COLO829 (cell line): ENCODE measurements at places on chromosomes 7 and 10.

DNA sequence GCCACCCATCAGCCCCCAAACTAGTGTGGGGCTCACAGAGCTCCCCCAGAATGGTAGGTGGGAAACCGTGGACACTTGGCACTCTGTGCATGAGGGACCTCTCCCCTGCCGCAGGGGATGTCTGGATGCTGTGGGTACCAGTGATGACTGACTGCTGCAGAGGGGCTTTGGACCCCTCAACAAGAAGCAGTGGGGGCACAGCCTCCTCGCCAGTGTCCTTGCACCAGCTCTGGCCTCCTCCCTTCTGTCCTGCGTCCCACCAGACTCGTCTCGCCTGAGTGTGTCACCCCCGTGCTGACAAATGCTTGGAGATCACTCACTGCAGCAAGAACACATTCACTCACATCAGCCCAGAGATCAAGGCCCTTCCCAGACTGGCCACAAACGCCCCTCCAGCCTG lies 37.3 kb upstream of the R3HCC1L start:
- DNase-seq: no peak

GRCh38 chr7:42244828-42245227 lies 7.8 kb upstream of the GLI3 start:
- peak; percentile 85 for DNase-seq

DNA sequence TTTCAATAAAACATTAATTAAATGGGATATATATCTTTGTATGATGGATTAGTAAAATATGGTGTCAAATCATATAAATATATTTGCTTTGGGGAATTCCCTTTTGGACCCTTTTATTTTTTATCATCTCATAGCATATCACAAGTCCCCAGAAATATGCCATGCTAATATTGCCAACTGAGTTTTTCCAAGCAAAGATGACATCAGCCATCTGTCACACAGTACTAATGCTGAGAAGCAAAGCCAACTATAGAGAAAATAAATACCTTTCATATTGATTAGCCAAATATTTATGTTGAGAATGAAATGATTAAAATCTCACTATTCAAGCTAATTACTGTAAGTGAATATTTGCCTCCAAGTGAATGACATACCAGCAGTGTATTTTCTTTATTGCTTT lies 575.3 kb downstream of the ETV1 start:
- DNase-seq: no peak

GRCh38 chr10:103811463-103811862 lies 43.9 kb downstream of the SH3PXD2A start:
- DNase-seq: no peak

GRCh38 chr10:79190740-79191261 lies 122.0 kb downstream of the ZMIZ1 start:
- DNase-seq: no peak

DNA sequence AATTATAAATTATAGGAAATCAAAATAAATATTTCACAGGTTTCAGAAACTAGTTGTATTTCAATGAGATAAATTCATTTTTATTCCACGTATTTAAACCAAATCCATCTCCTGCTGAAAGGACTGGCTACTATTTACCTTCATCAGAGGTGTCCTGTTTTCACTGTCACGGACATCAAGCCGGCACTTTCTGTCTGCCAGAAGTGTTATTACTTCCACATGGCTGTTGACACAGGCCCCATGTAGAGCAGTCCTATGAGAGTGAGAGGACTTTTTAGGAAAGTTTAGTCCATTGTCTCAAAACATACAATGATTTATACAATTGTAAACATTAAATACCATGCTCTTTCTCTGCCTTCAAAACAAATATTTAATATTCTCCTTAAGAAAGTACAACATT lies 100.4 kb upstream of the ACBD5 start:
- DNase-seq: no peak

DNA sequence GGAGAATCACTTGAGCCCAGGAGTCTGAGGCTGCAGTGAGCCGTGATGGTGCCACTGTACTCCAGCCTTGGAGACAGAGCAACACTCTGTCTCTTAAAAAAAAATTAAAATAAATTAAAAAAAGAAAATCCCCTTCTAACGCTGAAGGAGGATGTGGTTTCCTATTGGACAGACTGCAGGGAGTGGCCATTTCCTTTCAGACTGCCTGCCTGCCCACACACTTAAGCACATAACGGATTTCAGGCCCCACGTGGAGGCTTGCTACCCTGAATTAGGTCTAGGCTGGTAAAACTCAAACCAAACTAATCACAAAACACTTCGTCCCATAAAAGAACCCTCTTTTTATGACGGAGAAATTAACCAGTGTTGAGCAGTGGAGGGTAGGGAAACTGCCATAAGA lies 34.0 kb downstream of the GATA3 start:
- DNase-seq: no peak

GRCh38 chr10:5493691-5494090 lies 5.7 kb downstream of the CALML5 start:
- DNase-seq: no peak

DNA sequence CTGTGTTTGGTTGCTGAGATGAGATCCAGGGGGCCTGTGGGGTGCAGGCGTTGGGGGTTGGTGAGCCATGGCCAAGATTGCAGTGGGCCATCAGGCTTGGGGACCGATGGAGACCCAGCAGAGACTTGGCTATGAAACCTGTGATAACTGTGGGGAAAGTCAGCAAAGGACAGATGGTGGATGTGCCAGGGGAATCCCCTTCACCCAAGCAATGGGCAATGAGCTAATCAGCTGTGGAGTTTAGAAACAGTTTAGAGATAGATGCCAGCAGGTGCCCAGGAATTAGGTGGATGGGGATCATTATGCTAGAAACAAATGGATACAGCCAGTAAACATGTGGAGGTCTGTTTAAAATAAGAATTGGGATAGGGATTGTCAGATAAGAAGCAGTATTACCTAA lies 151.4 kb upstream of the FERD3L start:
- no peak for DNase-seq

DNA sequence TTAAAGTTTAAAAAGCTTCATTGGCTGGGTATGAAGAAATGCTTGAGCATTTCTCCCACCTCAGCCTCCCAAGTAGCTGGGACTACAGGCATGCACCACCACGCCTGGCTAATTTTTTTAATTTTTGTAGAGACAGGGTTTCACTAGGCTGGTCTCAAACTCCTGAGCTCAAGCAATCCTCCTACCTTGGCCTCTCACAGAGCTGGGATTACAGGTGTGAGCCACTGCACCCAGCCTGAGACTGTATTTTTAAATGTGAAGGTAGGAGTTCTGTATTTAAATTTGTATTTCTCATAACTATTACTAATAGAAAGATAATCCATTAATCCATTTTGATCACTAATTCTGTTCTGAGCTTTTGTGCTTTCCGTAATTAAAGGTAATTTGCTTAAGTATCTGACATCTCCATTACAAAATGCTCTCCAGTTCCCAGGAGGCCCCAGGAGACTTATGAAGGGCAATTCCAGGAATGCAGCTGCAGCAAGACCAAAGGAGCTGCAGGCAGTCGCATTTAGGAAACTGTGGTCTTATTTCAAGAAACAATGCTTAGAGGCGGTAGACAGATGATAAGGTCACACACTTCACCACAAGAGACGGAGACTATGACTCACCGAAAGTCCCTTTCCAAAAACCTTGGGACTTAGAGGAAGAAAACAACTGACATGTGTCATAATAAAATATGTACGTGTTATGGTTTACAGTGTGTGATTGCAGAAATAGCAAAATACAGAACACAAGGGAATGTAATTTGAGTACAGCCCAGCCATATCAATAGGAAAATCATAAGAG lies 23.3 kb downstream of the YAE1 start:
- DNase-seq: peak; percentile 63

GRCh38 chr7:7789551-7789988 lies 71.2 kb upstream of the RPA3 start:
- DNase-seq: no peak

GRCh38 chr10:96834120-96834519 lies 2.0 kb downstream of the LCOR start:
- no peak for DNase-seq

- no peak for DNase-seq
Measured at GRCh38 chr7:73999664-74000435, 28.1 kb upstream of the ELN start.

GRCh38 chr10:52772623-52773022 lies at the start of gene MBL2:
MBL2 (minus strand) TSS chr10:52772784; CDS start chr10:52771635, 1,149 bp downstream.
- DNase-seq: no peak

DNA sequence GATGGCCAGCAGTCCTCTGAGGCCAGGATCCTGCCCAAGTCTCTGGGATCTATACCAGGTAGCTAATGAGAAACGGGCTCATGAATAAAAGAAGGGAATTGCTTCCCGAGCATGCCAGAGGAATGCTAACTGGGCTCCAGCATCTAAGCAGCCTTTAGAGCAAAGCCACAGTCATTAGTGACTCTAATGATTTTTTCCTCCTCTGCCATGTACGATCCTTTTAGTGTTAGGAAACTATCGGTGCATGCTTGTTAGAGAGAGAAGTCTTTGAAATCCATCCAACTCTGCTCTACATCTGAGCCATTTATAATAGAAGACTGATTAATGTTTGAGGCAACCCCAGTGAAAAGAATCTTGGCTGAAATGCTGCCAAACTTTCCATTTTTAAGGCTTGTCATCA lies 124.9 kb upstream of the TCERG1L start:
- no peak for DNase-seq

- no peak for DNase-seq
Measured at GRCh38 chr7:143494622-143495021, 16.9 kb downstream of the TAS2R41 start.

DNA sequence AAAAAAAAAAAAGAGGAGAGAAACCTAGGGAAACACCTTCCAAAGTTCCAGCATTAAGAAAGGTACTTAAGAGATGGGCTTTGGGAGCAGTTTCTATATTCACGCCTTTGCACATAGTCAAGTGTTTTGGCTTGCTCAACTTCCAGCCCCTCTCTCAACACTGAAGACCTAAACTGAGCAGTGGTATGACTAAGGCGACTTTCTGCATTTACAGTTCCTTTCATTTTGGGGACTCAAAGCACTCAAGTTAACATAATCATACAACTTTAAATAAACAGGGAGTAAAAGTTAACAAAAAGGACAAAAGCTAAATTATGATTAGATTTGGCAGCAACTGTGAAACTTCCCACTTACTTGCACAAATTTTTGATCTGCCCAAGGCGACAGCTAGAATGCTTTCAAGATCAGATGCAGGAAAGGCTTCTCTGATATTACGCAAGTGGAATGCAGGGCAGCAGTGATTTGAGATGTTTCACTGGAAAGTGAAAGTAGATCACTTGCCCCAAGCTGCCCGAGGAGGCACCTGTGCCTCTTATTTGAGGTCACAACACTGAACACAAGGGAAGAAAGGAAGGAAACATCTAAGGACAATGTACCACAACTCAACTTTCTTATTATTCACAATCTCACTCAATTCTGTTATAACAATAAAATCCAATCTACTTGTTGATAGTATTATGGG lies 199.5 kb downstream of the SKAP2 start:
- DNase-seq: no peak

DNA sequence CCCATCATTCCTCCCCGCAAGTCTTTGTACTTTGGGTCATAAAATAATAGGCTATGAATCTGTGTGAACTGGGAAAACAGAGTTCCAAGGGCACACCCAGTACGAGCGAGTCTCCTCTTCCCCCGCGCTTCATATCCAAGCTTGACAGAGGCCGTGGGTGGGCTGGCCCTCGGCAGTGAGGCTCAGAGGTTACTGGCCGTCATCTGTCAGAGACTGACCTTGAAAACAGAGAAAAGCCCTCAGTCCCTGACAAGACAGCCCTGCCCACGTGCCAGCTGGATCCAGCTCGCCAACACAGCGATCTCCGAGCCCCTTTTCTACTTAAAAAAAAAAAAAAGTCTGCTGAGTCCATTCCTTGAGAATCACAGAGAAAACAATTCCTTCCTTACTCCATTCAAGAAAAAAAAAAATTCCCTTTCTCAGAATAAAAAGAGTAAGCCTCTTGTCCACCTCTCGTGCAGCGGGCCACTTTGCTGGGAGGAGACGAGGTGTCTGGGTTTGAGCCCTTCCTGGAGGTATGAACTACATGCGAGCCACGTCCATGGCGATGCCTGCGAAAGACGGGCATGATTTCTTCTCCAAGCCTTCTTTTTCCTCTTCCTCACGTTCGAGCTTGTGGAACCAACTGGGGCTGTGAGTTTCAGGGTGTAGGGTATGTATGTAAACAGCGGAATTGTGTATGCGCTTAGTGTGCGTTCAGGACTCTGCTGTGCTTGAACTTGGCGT lies 744 bp upstream of the BICC1 start:
- DNase-seq: no peak

DNA sequence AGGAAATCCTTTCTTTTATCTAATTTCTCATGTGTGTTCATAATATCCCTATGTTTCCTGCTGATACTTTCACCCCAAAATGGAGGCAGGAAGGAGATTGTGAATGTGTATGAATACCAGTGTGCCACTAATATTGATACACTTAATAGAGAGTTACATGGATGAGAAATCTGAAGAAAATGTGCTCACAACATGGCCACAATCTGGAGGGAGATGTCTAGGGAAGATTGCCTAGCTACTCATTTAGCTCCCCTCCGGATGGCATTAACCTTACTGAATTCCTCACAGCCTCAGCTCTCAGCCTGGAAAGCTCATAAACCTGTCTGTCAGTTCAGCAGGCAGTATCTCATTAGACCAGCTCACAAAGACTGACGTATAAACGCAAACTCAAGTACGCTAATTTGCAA lies 23.4 kb upstream of the DMTF1 start:
- no peak for DNase-seq

- no peak for DNase-seq
Measured at GRCh38 chr10:118462401-118462800, 120.3 kb upstream of the FAM204A start.

DNA sequence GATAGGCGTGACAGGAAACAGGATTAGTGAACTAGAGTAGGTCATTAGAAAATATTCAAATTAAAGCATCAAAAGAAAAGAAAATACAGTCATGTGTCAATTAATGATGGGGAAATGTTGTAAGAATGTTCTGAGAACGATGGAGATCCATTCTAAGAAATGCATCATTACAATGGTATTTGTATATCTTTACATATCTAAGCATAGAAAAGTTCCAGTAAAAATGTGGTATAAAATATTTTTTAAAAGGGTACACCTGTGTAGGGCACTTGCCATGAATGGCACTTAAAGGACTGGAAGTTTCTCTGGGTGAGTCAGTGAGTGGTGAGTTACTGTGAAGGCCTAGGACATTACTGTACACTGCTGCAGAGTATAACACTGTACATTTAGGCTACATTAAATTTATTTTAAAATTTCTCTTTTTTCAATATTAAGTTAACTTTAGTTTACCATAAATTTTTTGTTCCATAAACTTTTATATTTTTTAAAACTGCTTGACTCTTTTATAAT lies 282.5 kb downstream of the BMPER start:
- no peak for DNase-seq

GRCh38 chr10:119207713-119208552 lies 562 bp downstream of the GRK5 start:
- no peak for DNase-seq

GRCh38 chr7:92221766-92222165 lies 23.9 kb downstream of the KRIT1 start:
- DNase-seq: no peak

GRCh38 chr10:35493196-35494118 lies 111.7 kb upstream of the GJD4 start:
- no peak for DNase-seq

DNA sequence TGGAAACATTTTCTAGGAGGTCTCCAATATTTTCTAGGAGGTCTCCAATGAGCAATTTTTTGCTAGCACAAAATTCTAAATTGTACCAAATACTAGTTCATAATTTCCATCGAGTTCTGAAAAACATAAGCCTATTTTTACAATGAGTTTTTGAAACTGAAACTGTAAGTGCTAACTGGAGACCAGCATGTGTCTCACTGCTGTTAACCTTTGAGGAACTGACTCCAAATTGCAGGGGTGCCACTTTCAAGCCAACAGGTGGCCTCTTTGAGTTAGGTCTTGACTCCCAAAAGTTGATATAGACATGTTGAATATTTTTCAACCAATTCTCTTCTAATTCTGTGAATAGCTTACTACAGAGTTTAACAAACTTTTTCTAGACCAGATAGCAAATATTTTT lies 58.8 kb downstream of the CAV1 start:
- DNase-seq: no peak
